ENCODE measurements at places on chromosomes 6 and 20. TPM values are rescaled to one million over a fixed set of nuclear protein-coding genes. Genes with fewer than 3 reads are reported as not detected.

Gene TRMT11
- total RNA-seq, result 43.4 TPM

Gene PACSIN1
- 0.20 TPM for total RNA-seq

Gene TINAG
- total RNA-seq, result not detected

Gene CPXM1
- 0.15 TPM for total RNA-seq

Gene DPPA5
- not detected for total RNA-seq

Gene HLA-DMB
- total RNA-seq, result 5.1 TPM

Gene TNF
- total RNA-seq, result 0.47 TPM

Gene OR2H1
- total RNA-seq, result not detected

Gene ADGB
- not detected for total RNA-seq

Gene ASIP
- not detected for total RNA-seq

Gene NOTCH4
- 2.2 TPM for total RNA-seq

Gene TFEB
- total RNA-seq, result 6.1 TPM

Gene MLN
- total RNA-seq, result not detected

Gene HTR1E
- not detected for total RNA-seq

Gene IFNGR1
- total RNA-seq, result 87.3 TPM

Gene FAM83B
- 0.20 TPM for total RNA-seq

Gene DSTN
- total RNA-seq, result 452 TPM

Gene C2
- 2.9 TPM for total RNA-seq

Gene BPIFB1
- total RNA-seq, result not detected

Gene NFS1
- total RNA-seq, result 31.0 TPM

Gene COL11A2
- 0.02 TPM for total RNA-seq

Gene TMEM170B
- 1.2 TPM for total RNA-seq
